Hippocampal formation (tissue), 2 donors: ENCODE measurements at places on chromosomes 12 and 14.

DNA sequence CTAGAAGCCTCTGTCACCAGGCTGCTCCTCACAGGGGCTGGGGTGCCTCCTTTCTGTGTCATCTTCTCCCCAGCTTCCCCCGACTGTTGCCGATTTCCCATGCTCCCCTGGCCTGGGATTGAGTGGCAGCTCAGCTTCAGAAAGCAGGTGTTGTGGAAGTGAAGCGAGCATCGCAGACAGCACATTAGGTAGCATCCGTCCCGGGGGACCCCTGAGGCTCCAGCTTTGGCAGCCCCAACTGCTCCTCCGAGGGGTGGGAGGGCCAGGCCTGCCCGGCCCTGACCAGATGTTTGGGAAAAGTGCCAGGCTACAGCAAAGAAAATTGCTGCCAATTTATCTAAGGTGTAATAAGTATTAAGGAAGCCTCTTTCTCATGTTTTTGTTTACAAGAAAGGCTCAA, 1045.6 kb downstream of the BCL11B start:
- no peak for DNase-seq

DNA sequence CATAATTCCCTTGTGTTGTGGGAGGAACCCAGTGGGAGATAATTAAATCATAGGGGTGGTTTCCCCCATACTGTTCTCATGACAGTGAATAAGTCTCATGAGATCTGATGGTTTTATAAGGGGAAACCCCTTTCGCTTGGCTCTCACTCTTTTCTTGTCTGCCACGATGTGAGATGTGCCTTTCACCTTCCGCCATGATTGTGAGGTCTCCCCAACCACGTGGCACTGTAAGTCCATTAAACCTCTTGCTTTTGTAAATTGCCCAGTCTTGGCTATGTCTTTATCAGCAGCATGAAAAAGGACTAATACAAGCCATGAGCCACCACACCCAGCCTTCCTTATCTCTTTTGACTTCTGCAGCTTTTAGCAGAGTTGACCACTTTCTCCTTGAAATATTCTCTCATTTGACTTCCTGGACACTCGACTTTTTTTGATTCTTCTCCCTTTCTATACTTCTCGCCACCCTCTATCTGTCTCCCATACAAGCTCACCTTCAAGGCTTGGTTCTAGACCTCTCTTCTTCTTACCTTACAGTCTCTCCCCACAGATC, 2.3 kb downstream of the MTERF2 start:
- no peak for DNase-seq

- DNase-seq: no peak
Observed at GRCh38 chr14:53622447-53622846, 334.2 kb downstream of the BMP4 start.

DNA sequence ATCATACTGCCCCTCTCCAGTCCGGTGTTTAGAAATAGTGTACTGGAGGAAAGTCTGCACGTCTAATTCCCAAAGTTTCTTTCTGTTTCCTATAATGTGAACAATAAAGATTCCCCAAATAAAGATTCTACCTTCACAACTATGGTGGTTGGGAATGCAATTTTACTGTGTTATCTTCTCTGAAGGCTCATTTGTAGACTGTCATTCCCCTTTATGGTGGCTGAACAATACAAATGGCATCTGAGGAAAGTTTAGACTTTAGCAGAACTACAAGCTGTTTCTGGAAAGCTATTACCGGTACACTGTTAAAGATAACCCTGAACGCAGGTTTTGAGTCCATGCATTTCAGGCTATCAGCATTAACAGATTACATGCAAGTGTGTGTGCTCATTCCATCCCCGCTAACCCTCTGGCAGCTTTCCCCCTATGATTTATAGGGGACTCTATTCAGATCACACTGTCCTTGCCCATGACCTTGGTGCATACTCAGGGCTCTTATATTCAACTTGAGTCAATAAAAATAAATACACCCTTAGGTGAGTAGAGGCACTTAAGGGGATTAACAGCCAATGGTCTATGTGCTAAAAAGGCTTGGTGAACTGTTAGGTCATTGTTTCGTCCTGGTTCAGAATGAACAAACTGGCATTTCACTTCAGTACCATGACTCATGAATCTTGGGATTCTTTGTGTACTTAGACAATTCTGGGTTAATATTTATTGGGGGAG, 60.7 kb upstream of the PYGL start:
- DNase-seq: no peak

DNA sequence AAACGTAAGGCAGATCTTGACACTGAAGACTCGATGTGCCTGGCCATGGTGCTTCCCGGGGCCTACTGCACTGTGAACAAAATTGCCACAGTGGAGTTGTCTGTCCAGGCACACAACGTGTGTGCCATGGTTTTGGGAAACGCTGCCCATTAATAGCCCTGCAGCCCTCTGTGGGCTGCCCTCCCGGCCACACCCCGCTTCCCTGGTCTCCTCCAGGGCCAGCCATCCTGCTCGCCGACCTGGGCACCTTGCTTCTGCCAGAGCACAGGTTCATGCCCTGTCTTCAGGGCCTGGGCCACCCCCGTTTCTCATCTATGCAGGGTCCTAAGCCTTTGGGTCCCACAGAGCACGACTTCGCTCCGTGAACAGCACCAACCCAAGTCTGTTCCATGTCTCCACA, 18.9 kb downstream of the MEG3 start:
- no peak for DNase-seq

DNA sequence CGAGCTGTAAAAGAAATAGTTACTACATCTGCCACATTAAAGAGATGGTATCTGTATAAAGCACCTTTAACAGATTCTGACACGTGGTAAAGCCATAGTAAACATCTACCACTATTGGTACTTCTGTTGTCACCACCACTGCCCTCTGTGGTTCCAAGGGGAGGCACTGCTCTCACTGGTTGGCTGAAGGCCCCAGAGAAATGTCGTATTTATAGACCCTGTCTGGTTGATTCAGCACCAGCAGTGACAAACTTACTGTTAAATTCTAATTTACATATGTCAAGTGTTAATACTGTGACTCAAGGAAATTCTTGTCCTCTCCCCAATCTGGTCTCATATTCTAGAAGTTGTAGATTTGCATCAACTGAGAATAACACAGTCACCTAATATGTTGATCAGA, 281.1 kb downstream of the ERC1 start:
- no peak for DNase-seq

DNA sequence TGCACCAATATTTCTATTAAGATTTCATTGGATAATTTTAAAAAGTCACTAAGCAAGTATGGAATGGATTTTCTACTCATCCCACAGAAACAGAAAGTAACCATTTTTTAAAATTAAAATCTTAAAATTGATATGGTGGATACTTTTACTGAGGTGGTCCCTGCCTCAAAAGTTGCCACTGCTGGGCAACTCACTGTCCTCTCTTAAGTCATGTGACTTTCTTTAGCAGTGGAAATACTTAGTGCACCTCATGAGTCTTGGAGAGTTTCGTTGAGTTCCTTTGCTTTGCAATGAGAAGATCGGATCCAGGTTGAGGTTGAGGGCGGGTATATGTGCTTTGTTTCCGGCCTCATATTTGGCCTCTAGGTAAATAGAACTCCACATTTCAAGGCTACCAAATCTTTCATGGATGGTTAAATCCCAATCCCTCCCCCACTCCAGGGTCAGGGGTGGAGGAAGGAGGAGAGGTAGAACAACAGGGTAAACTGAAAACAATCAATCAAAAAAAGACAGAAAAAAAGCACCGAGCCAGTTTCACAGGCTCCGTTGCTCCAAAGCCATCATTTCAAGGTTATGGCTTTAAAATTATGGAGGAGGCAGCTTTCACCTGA, 39.5 kb upstream of the DUSP6 start:
- DNase-seq: no peak

DNA sequence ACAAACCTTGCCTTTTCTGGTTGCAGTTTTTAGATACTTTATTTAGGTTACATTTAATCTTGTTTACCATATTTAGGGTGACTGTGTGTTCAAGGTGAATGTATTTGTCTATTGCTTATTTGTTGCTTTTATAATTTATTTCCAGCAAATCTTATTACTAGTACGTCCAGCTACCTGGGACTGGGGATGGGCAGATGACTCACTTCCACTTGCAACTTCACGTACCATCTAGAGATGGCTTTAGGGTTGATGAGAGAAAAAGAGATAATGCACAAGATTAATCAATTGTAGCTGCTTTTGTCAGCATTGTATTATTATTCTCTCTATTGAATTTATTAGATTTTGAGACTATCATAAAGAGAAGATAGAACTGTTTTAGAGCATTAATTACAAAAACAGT, 5.1 kb downstream of the MIPOL1 start:
- no peak for DNase-seq

- DNase-seq: no peak
Observed at GRCh38 chr12:110641521-110641920, 27.6 kb downstream of the TCTN1 start.

GRCh38 chr14:51328772-51329353, 88.8 kb downstream of the TMX1 start:
- no peak for DNase-seq

- DNase-seq: no peak
Observed at GRCh38 chr14:24875203-24875838, 174.6 kb downstream of the STXBP6 start.

DNA sequence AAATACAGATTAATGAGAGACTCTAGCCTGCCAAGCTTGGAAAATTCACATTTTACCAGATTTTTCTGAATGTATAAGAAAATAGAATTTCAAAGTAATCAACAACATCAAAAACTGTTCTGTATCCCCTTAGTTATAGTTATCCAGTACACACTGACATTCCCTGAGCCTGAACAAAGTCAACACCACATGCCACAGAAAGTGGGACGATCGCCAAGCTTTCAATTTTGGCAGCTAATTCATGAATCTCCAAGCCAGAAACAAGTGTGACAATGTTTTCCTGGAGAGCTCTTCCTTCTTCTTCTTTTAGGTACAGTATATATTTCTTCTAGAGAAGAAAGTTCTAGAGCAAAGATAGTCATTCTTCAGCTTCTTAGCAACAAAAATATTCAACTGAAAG, 290.2 kb downstream of the PRKD1 start:
- peak; percentile 55 for DNase-seq

GRCh38 chr12:66367015-66367667, 64.8 kb downstream of the HELB start:
- no peak for DNase-seq

GRCh38 chr14:69207435-69208041, 16.2 kb downstream of the EXD2 start:
- no peak for DNase-seq

DNA sequence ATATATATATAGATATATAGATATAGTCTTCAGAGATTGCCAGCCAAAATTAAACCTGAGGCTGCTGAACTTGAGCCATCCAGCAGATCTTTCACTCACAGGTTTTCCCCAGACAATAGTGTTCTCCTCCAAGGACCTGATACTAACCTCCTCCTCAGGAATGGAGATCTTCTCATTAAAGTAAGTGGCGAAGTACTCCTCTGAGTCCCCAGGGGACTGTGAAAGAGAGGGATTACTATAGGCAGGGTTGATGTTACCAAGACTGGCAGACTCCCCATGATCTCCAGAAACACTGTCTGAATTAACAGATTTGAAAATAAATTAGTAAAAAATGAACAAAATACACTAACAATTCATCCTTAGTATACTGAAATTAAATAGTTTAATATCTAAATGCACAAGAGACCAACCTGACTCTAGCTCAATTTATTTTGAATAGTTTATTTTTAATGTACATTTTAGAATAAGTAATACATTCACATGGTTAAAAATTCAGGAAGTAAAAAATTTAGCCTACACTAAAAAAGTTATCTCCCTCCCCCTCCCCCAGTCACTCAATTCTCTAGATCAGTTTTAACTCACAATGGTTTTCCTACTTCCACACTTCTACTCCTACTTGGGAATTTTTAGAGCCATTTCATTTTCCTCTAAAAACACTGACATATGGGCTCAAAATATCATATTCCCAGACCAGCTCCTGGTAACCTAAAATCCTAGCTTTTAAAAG, 17.7 kb downstream of the SLC11A2 start:
- no peak for DNase-seq

GRCh38 chr14:62006116-62006731, 244.0 kb downstream of the SNAPC1 start:
- peak; percentile 35 for DNase-seq

DNA sequence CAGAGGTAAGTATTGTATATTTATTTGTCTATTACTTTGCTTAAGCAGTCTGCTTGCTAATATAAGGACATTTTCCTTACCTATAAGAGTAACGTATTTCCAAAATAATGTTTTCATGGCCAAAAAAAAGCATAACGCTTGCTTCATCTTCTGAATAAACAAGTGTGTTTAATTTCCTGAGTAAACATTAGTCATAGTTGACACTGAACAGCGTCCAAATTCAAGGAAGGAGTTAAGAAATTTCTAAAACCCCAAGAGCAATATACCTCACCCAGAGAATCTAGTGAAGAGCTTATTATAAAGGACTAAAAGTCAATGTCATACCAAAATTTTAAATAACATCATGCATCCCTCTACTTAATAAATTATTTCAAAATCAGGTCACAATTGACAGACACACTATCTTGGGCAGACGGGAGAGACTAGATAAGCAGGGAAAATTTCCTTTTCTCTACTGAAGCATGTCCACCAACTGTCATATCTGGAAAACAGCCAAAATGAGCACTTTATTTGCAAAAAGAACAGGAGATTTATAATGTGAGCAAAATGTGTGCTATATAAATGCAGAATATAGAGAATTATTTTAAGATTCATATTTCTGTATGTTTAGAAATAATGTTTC, 25.1 kb downstream of the ANKS1B start:
- no peak for DNase-seq

- no peak for DNase-seq
Observed at GRCh38 chr12:2226641-2227040, 173.9 kb downstream of the CACNA1C start.

- no peak for DNase-seq
Observed at GRCh38 chr12:114500775-114501473, 95.0 kb upstream of the TBX5 start.

- no peak for DNase-seq
Observed at GRCh38 chr14:67480011-67480410, 8.5 kb downstream of the TMEM229B start.

- DNase-seq: no peak
Observed at GRCh38 chr14:103713304-103714062, 1.8 kb downstream of the XRCC3 start.

- DNase-seq: no peak
Observed at GRCh38 chr14:90576981-90577660, 180.3 kb downstream of the CALM1 start.

DNA sequence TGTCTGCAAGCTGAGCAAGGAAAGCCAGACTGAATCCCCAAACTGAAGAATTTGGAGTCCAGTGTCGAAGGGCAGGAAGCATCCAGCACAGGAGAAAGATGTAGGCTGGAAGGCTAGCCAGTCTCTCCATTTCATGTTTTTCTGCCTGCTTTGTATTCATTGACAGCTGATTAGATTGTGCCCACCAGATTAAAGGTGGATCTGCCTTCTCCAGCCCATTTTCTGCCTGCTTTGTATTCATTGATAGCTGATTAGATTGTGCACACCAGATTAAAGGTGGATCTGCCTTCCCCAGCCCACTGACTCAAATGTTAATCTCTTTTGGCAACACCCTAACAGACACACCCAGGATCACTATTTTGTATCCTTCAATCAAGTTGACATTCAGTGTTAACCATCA, 85.3 kb downstream of the PLBD1 start:
- DNase-seq: no peak

- DNase-seq: peak; percentile 26
Observed at GRCh38 chr12:66860752-66861750, 182.2 kb upstream of the GRIP1 start.

- no peak for DNase-seq
Observed at GRCh38 chr12:131681257-131681620, 29.7 kb upstream of the SFSWAP start.

GRCh38 chr14:38053666-38054065, 154.0 kb upstream of the SSTR1 start:
- no peak for DNase-seq

GRCh38 chr12:88361493-88361892, 218.8 kb downstream of the KITLG start:
- no peak for DNase-seq
